T-helper 17 cell (primary cell): ENCODE measurements at places on chromosomes 7 and 10.

DNA sequence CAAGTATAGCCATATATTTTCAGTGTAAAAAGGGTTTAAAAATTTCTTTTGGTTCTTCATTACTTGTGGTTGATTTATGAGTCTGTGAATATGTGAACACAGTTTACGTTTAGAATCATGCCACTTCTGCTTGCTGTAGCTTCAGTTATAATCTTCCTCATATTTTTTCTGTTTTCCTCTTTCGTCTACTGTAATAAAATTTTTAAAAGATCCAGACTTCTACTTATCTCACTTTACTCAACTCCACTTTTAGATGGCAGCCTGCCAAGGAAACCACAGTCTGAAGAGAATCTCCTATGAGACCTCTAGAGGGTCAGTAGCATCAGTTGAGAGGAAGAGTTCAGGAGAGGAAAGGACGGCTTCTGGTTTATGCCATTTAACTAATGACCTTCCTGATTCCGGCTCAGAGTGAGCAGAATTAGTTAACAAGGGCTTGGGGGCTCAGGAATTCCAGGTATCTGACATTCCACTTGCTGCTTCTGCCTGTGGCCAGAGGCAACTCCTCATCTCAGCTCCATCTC lies 21.4 kb downstream of the CREB5 start:
- no peak for DNase-seq

GRCh38 chr7:140981951-140982350 lies 32.8 kb downstream of the MRPS33 start:
- no peak for DNase-seq

DNA sequence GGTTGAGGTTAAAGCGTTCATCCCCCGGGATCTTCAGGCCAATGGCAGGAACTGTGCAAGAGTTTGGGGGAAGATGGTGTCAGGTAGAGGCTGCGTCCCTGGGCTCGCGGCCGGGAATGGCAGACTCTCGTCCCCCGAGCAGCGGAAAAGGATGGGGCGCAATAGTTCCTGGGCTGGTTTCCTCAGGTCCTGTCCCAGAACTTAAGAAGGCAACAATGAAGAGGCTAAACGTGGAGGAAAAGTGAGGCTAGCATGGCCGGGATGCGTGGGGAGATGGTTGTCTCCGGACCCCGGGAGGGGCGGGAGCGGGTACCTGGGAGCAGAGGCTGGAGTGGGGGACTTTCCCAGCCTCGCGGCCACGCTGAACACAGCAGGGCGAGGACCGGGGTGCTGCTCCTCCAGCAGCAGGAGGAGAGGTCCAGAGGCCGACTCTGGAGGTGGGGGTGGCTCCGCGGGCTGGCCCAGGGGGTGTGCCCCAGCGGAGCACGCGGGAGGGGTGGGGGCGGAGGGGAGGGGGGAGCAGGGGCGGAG lies 882 bp downstream of the IRF5 start:
- DNase-seq = no peak

DNA sequence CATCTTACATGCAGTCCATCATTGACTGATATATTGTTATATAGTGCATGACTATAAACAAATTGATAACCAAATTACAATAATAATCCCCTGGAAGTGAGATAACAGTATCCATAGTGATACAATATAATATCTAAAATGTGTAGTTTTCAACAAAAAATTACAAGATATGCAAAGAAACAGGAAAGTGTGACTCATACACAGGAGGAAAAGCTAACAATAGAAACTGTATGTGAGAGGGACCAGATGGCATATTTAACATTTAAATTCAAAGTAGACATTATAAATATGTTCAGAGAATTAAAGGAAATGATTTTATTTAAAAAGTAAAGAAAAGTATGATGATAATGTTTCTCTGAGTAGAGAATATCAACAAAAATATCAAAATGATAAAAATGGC lies 8.0 kb downstream of the OR9A2 start:
- no peak for DNase-seq

DNA sequence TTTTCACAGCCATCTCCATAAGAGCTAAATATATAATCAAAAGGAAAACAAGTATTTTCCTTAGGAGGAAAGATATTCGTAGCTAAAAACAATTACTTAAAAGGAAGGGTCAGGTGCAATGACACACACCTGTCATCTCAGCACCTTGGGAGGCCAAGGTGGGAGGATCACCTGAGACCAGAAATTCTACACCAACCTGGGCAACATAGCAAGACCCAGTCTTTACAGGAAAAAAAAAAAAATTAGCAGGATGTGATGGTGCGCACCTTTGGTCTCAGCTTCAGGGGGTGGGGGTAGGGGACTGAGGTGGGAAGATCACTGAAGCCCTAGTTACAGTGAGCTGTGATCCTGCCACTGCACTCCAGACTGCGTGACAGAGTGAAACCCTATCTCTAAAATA lies 11.9 kb downstream of the TNPO3 start:
- no peak for DNase-seq

DNA sequence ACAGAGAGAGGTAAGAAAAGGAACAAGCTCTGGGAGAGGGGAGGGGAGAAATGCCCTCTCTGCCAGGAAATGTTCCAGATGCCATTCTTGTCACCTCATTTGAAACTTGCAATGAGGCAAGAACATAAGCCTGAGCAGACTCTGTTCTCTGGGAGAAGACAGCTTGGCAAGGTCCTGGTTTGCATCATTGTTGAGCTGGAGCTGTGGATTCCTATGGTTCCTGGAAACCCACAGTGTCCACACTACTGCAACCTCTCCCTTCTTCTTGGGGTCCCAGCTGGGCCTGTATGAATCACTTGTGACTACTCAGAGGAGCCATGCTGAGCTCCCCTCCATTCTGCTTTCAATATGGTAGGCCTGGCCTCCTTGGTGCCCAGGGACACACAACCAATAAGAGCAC lies 60.8 kb upstream of the HECTD2 start:
- no peak for DNase-seq

DNA sequence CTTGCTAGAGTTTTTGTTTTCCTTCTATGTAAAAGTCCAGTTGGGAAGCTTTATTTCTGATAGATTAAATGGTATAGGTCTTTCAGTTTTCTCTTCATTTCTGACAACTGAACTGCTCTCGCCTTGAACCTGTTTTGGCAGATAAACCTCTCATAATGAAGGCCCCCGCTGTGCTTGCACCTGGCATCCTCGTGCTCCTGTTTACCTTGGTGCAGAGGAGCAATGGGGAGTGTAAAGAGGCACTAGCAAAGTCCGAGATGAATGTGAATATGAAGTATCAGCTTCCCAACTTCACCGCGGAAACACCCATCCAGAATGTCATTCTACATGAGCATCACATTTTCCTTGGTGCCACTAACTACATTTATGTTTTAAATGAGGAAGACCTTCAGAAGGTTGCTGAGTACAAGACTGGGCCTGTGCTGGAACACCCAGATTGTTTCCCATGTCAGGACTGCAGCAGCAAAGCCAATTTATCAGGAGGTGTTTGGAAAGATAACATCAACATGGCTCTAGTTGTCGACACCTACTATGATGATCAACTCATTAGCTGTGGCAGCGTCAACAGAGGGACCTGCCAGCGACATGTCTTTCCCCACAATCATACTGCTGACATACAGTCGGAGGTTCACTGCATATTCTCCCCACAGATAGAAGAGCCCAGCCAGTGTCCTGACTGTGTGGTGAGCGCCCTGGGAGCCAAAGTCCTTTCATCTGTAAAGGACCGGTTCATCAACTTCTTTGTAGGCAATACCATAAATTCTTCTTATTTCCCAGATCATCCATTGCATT lies 27.1 kb downstream of the MET start:
- no peak for DNase-seq

- DNase-seq = no peak
Observed at GRCh38 chr10:84822931-84823630, 494.7 kb downstream of the CCSER2 start.

- DNase-seq = no peak
Observed at GRCh38 chr10:74238031-74238431, 87.0 kb downstream of the ADK start.
